Hematopoietic multipotent progenitor cell treated with erythropoietin and hydrocortisone succinate and interleukin-3 and kit ligand, for 8 days (in vitro differentiated cells): ENCODE measurements at places on chromosomes 7 and 10.

GRCh38 chr7:33736521-33737221 is 168.7 kb upstream of the BMPER start:
- DNase-seq = no peak

DNA sequence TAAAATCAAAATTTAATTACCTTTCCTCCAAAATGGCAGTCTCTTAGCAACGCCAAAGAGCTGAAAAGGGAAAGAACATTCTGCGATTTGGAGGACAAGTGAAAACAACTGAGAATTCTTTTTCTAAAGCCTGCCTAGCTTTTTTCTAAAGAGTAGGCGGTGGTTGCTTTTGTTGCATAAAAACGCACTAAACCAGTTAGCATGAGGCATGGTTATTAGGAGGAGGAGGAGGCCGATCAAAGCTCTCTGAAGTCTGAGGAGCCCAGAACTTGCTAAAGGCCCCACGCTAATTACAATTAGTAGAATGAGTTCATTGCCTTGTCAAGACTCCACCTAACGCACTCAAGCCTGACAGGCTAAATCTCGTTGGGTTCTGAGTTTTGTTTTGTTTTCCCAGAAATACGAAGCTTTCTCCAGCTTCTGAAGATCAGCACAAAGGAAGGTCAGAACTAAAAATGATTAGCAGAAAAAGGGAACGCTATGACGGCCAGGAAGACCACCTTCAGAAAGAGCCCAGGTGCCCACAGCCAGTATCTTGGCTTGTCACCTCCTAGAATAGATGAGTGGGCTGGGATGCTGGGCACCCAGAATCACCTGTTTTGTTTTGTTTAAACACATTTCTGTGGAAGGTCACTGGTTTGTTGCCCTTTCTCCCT is 72.0 kb downstream of the FGFR2 start:
- no peak for DNase-seq

DNA sequence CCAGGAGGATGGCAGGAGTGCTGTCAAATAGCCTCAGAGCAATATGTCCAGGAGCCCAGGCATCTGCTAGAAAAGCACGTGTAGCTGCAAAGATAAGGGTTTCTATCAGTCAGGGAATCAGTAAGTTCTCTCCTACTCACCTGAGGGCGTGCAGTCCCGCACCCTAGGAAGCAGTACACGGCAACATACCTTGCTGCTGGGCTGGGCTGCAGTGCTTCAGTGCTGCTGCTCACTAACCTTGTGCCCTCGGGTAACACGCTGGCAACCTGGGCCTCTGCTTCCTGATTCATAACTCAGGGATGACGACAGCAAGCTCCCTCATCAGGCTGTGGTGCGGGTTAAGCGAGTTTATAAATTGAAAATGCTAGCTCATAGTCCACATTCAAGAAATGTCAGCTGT is 29.5 kb upstream of the CCNY start:
- DNase-seq = no peak

- no peak for DNase-seq
Measured at GRCh38 chr7:157168571-157168970, 29.8 kb downstream of the UBE3C start.

DNA sequence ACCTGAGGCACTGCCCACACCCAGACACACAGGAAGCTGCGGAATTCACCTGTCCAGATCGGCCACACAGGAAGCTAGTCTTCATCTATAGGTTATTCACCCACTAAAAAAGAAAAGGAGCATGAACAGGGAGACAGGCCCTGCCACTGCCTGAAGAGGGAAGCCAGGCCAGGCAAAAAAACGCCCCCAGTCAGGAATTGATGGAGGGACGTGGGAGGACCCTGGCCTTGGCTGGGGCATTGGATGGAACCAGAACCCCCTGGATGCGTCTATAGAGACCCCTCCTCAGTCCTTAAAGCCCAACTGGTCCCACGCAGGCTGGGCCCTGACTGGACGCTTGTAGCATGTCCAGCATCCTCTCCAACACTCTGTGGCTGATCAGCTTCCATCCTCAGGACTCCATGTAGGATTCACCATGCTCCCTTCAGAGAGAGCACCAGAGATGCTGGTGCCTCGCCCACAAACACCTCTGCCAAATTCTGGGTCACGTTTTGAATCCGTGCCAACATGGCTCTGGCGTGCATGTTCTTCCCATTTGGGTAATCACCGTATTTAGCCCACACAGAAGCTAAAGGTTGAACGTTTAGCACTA is 259.3 kb upstream of the TCERG1L start:
- DNase-seq = no peak

GRCh38 chr10:103763374-103764202 is 91.8 kb downstream of the SH3PXD2A start:
- no peak for DNase-seq

GRCh38 chr10:27068217-27068891 is 31.9 kb downstream of the ANKRD26 start:
- no peak for DNase-seq
